HepG2 (cell line): ENCODE measurements at places on chromosomes 6 and 20. TPM values are rescaled to one million over a fixed set of nuclear protein-coding genes. Genes with fewer than 3 reads are reported as not detected.

GRCh38 chr6:113276601-113277000, 580.5 kb upstream of the MARCKS start:
- H3K4me1 ChIP-seq = no peaks in the 10 kb centered on the region
- no peaks in the 10 kb centered on the region for H3K36me3 ChIP-seq
- no peak overlapping the region for H3K27ac ChIP-seq
- no peak overlapping the region for H3K4me3 ChIP-seq
- no peak for DNase-seq

DNA sequence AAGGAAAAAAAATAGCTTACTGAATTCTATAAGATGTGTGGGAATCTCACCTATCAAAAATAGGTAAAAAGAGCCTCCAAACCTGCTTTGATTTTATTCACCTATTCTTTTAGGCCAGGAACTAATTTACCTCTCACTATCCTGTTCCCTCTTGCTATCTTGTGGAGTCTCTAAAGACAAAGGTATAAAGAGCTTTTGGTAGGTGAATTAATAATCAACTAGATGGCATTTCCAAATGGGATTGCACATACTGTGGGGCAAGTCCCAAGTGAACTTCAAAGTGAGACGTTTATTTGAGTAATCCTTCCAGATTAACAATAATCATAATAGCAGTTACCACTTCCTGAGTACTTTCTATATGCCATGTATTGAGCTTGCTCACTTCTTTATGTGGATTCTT, 2.8 kb downstream of the FAM8A1 start:
- no peaks in the 10 kb centered on the region; the same call in 2 of the 3 replicates for H3K27me3 ChIP-seq
- H3K27ac ChIP-seq = peak overlapping the region; percentile 36
- H3K4me1 ChIP-seq = peaks cover 34% of the 10 kb centered on the region

- no peaks in the 10 kb centered on the region for H3K4me1 ChIP-seq
- peak; percentile 21 for DNase-seq
- no peaks in the 10 kb centered on the region for H3K36me3 ChIP-seq
- H3K27ac ChIP-seq = no peak overlapping the region
- no peaks in the 10 kb centered on the region for H3K27me3 ChIP-seq
- H3K4me3 ChIP-seq = no peak overlapping the region
These were observed 405.3 kb upstream of the HS3ST5 start for GRCh38 chr6:114747995-114748625.

DNA sequence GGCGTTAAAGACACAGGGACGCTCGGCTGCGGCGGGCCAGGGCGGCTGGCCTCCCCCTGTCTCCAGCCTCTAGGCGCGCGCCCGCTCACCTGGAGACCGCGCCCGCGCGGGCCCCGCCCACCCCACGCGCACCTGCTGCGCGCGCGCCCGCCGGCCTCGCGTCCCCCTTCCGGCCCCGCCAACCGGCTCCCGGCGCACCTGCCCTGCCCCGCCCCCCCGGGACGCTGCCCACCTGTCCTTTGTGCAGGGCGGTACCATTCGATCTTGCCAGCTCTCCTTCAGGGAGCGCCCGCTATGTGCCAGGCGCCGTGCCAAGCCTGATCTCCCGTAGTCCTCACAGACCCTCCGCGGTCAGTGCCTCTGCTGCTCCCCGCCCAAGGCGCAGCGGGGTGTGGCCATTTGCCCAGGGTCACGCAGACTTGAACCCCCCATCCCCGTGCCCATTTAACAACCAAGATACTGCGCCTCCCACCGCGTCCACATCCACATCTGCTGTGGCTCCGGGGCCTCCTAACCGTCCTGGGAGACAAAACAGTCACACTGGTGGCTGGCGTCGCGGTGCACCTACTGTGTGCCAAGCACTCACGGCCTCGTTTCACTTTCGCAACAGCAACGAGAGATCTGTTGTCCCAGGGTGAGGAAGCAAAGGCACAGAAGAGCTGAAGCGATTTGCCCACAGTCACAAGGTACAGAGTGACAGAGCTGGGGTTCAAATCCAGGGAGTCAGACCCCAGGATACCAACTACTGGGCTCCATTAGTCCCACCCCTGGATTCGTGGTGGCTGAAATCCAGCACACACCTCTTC, 48.1 kb downstream of the NOL4L start:
- peak overlapping the region; percentile 58 for H3K27ac ChIP-seq
- H3K4me1 ChIP-seq = peaks cover 80% of the 10 kb centered on the region
- no peaks in the 10 kb centered on the region for H3K27me3 ChIP-seq
- H3K4me3 ChIP-seq = peak overlapping the region; percentile 12; the same call in 1 of the 2 replicates
- no peaks in the 10 kb centered on the region for H3K36me3 ChIP-seq

DNA sequence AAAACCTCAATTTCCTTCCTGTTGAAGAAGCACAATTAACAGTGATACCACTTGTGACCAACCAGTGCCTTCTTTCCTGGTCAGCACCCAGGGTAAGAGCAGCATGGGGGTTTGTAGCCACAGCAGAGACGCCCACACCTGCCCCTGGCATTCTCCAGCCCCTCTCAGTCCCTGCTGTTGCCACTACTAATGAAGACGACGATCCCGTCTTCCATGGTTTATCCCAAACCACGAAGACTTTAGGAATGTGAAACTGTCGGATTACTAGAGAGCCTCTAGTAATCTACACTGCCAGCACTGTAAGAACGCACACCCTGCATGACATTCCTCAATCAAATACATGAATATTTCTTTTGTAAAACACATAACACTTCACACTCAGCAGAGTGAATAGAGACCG, 60.0 kb downstream of the GINS1 start:
- no peaks in the 10 kb centered on the region for H3K27me3 ChIP-seq
- no peak overlapping the region for H3K4me3 ChIP-seq

MAP3K4 gene
- polyA plus RNA-seq = 12.9 and 15.4 TPM in 2 replicates

DNA sequence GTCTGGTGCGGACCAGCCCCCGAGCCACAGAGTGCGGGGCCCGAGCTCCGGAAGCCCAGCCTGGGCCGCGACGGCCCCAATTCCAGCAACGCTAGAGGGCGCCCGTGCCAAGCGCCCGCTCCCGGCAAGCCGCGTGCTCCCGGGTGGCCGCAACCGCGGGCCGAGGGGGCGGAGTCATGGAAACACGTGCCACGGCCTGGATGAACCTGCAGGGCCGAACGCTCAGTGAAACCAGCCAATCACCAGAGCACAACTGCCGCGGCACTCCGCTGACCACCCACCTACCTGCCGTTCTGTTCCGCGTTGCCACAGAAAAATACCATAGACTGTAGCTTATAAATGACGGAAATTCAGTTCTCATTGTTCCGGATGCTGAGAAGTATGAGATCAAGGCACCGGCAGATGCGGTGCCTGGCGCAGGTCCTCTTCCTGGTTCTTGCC, 85.7 kb upstream of the FOXC1 start:
- no peak overlapping the region for H3K27ac ChIP-seq
- no peak for DNase-seq
- no peak overlapping the region for H3K4me3 ChIP-seq
- no peaks in the 10 kb centered on the region for H3K36me3 ChIP-seq
- H3K27me3 ChIP-seq = peaks cover 81% of the 10 kb centered on the region
- no peaks in the 10 kb centered on the region for H3K4me1 ChIP-seq

DNA sequence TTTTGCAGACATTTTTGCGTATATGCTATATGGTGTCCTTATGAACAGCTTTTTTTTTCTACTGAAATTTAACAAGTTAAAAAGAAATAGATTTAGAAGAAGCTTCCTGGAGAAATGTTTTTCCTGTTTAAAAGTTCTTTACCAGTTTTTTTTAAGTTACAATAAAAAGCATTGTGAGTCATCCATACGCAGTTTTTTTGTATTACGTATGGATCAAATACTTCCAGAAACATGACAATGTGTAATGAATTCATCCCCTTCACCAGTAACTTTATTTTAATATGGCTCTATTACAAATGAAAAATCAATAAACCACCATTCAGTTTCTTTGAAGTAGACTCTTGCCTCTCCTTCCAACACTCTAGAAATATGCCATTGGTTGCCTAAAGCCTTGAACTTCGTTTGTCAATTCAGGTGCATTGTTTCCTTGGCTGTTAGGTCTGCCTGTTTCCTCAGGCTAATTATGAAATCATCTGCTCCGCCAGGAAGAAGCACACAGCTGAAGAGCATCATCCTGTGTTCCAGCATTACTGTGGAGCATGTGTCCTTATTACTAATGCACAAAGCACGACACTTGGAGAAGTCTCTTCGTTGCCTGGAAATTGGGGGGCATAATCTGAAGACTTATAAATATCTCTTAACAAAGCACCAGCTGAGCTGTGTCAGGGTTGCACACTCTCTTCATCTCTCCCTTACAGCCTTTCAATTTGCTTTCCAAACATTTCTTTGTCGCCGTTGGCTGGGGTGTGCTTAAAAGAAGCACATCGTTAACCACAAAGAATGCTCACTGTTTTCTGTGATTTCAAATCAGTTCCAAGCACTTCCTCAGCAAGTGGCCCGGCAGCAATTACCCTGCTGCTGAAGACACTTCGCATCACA, 9.6 kb downstream of the MOXD1 start:
- no peaks in the 10 kb centered on the region for H3K36me3 ChIP-seq
- H3K27ac ChIP-seq = no peak overlapping the region
- no peaks in the 10 kb centered on the region; the same call in 2 of the 3 replicates for H3K27me3 ChIP-seq

DNA sequence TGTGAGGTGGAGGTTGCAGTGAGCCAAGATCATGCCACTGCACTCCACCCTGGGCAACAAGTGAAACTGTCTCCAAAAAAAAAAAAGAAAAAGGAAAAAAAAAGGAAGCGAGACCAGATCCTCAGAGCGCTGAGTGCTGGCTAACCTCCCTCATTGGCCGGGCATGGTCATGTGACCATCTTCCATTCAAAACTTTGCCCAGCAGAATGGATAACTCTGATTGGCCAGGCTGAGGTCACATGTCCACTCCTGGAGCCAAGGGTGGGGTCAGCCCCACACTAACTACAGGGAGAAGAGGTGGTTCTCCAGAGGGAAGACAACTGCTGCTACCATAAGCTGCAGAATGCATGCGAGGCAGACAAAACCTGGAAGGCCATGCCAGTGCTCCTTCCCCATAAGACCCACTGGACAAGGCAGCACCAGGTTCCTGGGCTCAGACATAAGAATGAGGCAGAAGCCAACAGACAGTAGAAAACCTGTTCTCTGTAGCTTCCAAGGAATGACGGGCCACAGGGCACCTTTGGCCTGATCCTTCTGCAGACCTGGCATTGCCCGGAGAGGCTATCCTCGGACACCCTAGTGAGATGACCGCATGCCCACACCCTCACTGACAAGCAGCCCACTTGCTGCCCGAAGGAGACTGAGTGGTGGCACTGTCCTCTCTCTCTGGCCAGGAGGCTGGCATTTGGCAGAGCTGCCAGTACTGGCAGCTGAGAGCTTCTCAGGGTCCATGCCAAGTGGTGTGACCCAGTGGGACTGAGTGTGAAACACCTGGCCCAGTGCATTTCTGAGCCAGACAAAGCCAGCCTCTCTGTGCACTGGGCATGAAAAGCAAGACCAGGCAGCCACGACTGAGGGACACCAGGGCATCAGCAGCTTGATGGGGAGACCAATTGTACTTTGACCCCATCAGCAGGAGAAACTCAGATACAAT, 311.9 kb upstream of the SULF2 start:
- H3K27me3 ChIP-seq = no peaks in the 10 kb centered on the region; the same call in 1 of the 2 replicates
- H3K4me3 ChIP-seq = no peak overlapping the region
- no peak for DNase-seq
- H3K27ac ChIP-seq = no peak overlapping the region
- no peaks in the 10 kb centered on the region for H3K4me1 ChIP-seq

LAMA5 gene
- 21.0 and 22.7 TPM in 2 replicates for polyA plus RNA-seq

GRCh38 chr20:41734506-41734945, 116.3 kb upstream of the CHD6 start:
- DNase-seq = peak; percentile 75
- H3K27ac ChIP-seq = no peak overlapping the region
- H3K27me3 ChIP-seq = no peaks in the 10 kb centered on the region
- no peaks in the 10 kb centered on the region for H3K36me3 ChIP-seq
- no peak overlapping the region for H3K4me3 ChIP-seq

DNA sequence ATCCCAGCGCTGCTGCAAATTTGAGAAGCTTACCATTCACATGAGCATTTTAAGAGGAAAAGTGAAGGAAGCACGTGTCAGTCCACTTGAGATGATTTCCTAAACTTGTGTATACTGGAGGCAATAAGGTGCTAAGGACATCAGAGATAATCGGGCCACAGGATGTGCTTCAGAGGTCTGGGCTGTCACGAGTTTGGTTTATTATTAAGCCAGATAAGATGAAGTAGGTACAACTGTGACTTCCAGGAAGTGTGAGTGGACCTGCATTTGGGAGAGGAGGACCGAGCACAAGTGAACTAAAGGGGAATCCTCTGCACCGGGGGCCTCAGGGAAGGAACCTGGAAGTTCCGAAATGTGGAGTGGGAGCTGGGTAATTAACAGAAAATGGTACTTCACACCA, 1.4 kb downstream of the SAMD5 start:
- H3K27ac ChIP-seq = no peak overlapping the region
- H3K4me1 ChIP-seq = peaks cover 37% of the 10 kb centered on the region
- H3K27me3 ChIP-seq = peaks cover 46% of the 10 kb centered on the region
- H3K4me3 ChIP-seq = no peak overlapping the region
- H3K36me3 ChIP-seq = no peaks in the 10 kb centered on the region

HLA-DRA gene
- polyA plus RNA-seq = not detected in 2 replicates

TSBP1 gene
- not detected in 2 replicates for polyA plus RNA-seq

- H3K27me3 ChIP-seq = no peaks in the 10 kb centered on the region
- no peaks in the 10 kb centered on the region for H3K36me3 ChIP-seq
- no peak overlapping the region for H3K4me3 ChIP-seq
- H3K27ac ChIP-seq = no peak overlapping the region
These were observed 330.9 kb downstream of the LMBRD1 start for GRCh38 chr6:69465866-69466265.

DNA sequence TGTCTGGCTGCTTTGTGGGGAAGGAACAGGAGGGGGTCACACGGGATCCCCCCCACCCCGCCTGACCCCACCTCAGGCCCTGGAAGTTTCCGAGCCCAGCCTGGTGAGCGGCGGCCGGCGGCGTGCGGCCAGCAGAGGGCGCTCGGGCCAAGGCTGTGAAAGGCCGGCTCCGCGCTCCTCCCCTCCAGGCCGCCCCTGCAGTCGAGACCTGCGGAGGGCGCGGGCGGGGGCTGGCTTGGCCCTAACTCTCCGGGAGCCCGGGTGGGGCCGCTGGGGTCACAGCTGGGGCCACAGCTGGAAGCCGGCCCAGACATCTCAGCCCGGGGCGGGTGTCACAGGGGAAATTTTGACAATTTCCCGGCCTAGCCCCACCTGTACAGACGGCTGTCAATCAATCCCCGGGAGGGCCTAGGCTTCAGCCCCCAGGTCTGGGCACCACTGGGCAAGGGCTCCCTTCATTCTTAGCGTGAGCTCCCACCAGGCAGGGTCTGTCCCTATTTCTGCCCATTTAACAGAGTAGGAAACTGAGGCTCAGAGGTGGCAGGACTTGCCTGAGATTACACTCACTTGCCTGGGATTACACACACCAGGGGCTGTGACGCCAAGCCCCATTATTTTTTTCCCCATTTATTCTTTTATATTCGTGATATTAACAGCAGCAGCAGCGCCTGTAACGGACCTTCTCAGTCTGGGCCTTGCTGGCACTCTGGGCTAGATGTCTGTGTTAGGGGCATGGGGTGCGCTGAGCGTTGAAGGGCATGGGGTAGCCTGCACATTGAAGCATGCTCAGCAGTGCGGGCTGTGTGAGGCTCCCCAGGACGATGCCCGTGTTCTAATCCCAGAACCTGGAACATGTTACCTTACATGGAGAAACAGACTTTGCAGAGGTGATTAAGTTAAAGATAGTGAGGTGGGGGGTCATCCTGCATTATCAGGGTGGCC, 23.0 kb downstream of the ZBP1 start:
- peaks cover 25% of the 10 kb centered on the region for H3K4me1 ChIP-seq
- H3K27ac ChIP-seq = no peak overlapping the region
- no peaks in the 10 kb centered on the region; the same call in none of the 2 replicates for H3K27me3 ChIP-seq

- H3K27ac ChIP-seq = no peak overlapping the region
- H3K36me3 ChIP-seq = no peaks in the 10 kb centered on the region
- DNase-seq = no peak
These were observed 133.5 kb downstream of the TAF4 start for GRCh38 chr20:61932199-61932592.

- DNase-seq = no peak
- no peaks in the 10 kb centered on the region for H3K4me1 ChIP-seq
- no peaks in the 10 kb centered on the region for H3K36me3 ChIP-seq
- H3K27me3 ChIP-seq = peaks cover 59% of the 10 kb centered on the region
These were observed 114.9 kb downstream of the GRM4 start for GRCh38 chr6:34030831-34031624.

SFTA2 gene
- not detected in 2 replicates for polyA plus RNA-seq
